Astrocyte of the hippocampus (primary cell): ENCODE measurements at places on chromosomes 7 and 10.

DNA sequence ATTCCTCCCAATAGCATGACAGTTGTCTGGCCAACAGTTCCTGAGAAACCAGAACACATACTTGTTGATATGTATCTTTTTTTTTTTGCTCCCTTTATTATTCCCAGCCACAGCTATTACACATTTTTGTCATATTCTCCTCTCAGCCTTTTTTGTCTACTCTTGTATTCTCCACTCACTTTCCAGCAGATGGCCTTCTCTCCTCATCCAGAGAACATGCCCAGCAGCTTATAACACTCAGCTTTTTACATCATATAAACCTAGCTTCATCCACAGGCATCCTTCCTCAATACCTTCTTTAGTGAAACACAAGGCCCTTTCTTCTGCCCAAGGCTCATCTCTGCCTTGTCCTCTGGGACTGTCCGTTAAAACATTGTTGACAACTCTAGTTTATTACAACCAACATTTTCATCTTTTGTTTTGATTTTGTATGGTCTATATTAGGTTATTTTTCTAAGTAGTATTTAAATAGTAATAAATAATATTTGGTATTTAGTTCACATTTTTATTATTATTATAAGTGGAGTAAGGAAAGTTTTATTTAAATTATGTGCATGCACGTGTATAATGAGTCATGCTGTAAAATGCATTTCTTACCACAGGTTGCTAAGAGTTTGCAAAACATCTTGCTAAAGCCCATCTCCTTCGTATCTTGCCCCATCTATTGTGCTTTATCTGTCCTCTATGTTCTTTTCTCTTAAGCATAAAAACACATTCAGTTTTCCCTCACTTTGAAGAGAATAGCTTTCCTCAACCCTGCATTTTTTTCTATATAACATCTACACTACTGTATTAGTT is 101.5 kb downstream of the ORC5 start:
- DNase-seq, result peak; percentile 27

GRCh38 chr7:123054357-123055133 is 59.0 kb upstream of the TAS2R16 start:
- peak; percentile 5 for DNase-seq

DNA sequence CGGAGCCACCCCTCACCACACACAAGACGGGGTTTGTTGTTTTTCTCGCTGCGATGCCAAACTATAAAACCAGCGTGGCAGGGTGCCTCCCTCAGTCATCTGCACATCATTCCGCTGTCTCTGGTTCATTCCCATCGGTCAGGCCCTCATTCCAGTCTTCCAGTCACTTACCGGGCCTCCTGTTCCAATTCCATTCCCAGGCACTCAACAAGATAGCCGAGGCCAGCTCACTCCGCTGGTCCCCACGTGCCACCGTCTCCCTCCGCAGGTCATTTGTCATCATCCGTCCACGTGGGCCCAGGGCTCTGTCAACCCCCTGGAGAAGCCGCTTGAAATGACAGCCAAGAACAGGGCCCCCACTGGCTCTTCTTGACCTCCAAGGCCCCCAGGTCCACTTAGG is 6.1 kb upstream of the TMEM184A start:
- no peak for DNase-seq

DNA sequence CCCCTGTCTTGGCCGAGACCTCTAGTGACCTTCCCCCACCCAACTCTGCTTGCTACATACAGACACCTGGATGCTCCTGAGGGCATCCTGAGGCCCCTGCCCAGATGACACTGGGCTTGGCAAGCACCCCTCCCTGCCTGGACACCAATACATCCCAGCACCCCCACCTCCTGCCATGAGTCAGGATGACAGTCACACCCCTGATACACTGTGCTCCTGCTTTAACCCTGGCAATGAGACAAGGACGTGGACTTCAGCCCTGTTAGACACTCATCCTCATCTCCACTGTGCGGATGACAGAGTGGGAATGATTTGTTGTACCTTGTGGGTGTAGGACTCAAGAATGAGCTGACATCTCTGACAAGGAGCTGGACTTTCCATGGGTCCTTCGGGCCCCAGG is 186.3 kb upstream of the ADCY1 start:
- no peak for DNase-seq

DNA sequence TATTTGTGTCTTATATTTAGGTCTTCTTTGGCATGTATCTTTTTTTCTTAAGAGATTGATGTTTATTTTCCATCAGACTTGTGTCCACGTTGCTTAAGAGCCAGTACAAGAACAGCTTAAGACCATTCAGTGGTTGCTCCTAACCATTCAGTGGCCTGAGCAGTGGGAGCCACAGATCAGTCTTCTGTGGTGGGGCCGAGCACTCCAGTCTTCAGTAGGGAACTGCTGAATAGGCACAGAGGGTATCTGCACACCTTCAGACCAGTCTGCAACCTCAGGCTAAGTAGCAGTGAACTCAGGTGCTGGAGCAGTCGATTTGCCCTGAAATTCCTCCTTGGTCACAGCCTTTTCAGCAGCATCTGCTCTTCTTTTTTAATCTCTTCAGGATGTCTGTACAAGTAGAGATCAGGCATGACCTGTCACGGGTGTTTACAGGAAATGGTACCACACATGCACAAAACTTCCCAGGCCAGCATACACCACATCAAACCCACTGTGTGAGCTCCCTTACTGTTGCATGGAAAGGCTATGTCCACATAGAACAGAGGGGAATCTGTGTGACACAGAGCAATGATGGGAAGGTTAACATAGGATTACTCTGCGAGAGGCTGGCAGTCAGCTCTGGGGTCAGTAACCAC is 51.5 kb downstream of the FAM107B start:
- no peak for DNase-seq

DNA sequence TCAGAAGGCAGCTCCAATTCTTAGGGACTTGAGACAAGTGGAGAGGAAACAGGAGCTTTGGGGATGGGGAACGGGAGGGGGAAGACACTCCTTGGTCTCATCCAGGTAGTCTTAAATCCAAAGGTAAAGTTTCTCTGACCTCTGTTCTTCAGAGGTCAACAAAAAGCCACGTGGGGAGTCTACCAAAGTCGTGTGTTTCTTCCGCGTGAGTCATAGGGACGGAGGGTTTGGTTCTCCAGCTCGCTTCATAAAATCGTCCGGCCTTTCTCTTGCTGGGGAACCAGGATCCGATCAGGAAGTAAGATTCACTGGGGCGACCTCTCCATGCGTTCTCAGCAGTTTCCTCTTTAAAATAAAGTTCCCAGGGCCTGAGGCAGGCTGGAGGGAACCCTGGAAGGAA is 275.7 kb downstream of the TCERG1L start:
- no peak for DNase-seq

GRCh38 chr7:157116762-157117161 is 22.0 kb upstream of the UBE3C start:
- no peak for DNase-seq

- DNase-seq, result peak; percentile 39
These were observed 49.2 kb downstream of the LGI1 start for GRCh38 chr10:93806903-93807302.

- DNase-seq, result no peak
These were observed 25.7 kb downstream of the GOLGA7B start for GRCh38 chr10:97875391-97875790.

GRCh38 chr10:17125206-17125893 is 4.3 kb downstream of the CUBN start:
- peak; percentile 52 for DNase-seq

DNA sequence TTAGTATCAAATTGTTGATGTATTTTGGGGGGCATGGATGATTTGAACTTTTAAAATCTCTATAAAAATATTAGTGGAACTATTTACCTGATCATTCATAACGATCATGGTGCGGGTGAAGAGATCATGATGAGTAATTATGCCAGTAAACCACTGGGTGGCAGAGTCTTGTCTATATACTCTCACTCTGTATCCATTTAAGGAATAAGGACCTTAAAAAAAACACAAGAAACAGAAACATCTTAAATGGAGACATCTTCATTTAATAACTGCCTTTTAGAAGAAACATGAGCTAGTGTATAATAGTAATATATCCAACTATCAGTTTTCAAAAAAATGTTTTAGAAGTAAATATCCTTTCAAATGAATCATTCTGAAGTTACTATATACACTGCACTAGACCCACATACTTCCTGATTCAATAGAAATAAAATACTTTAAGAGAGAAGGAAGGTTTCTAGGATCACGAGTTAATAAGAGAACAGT is 84.0 kb downstream of the NRBF2 start:
- DNase-seq, result peak; percentile 57
